NCI-H1092 (cell line): ENCODE measurements at places on chromosomes 7 and 10.

DNA sequence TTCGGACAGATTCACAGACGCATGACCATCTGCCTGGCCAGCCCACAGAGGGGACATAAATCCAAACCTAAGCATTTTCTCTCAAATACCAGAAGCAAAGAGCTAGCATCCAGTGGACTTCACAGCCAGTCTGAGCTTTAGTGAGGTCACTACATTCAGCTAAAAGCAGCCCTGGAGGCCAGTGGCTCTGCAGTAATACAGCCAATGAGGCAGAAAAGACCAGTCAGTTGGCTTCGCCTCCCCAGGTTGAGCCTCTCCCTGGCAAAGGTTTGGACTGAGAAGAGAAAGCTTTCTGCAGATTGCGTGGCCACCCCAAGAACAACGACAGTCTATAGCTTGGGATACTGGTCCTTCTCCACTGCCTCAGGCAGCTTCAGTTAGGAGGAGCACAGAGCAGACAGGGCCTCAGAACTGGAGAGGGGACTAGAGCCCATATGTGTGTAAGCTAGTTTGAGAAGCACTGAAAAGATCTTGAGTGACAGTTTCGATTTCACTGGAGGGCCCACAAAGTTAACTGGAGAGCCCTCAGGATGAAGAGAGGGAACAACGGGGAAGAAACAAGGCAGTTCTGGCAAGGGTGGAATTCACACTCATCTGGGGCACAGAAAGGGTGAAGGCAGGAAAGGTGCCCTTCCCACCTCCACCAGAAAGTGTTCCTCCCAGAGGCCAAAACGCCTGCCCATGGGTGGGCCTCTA lies 3.8 kb downstream of the WDR91 start:
- no peak for DNase-seq

- DNase-seq, result peak; percentile 83
Measured at GRCh38 chr7:48035301-48035966, at the start of gene C7orf57. Gene C7orf57 (plus strand): TSS chr7:48035543. CDS start chr7:48036309, 766 bp downstream.

GRCh38 chr10:21742740-21743412 lies 208.8 kb downstream of the MLLT10 start:
- no peak for DNase-seq

- DNase-seq, result no peak
Measured at GRCh38 chr10:122280156-122280555, 9.1 kb downstream of the BTBD16 start.

GRCh38 chr7:139974179-139974811 lies 88.5 kb downstream of the PARP12 start:
- DNase-seq, result no peak

DNA sequence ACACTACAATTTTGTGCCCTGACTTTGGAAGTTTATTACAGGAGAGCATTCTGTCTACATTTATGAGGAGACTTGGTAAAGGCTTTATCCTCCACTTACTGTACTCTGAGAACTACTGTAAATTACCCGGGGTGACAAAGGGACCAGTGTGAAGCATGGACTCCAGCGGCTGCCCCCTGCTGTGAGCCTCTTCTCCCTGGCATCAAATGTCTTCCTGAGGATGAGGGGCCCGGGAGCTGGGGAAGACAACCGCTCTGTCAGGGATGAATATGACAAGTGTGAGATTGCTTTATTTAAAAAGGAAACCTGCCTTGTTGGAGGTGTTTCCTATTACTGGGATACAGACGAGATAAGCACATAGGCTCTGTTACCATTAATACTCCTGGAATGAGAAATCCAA lies 714.8 kb downstream of the CCSER2 start:
- peak; percentile 6 for DNase-seq

DNA sequence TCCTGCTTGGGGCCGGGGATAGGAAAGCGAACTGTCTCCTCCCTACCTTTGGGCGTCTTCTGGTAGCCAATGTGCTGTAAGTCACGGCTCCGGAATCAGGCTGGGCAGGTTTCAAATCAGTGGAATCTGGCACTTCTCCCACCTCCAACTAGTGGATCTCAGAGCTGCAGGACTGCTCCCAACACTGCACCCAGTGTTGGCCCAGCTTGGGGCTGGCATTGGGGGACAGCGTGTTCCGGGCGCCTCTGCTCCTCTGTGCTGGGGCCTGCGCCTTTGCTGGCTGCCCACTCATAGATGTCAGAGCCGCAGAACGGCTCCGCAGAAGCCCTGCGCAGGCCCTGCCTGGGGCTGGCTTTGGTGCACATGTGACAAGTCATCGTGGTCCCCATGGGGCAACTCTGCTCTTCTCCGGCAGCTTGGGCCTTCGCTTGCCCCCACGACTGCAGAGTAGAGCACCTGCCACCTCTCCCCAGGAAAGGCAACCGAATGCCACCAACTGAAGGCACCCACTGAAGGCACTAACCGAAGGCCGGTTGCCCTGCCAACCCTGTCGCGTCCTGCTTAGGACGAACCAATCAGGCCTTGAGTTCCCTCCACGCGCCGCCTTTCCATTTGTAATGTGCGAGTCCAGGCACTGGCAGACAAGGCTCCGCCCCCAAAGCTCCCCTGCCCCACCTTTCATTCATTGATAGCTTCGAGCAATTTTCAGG lies 85.5 kb upstream of the ABI1 start:
- DNase-seq, result no peak

- no peak for DNase-seq
Measured at GRCh38 chr7:131254211-131254610, 73.5 kb upstream of the MKLN1 start.

- no peak for DNase-seq
Measured at GRCh38 chr10:26391701-26392695, 46.1 kb upstream of the APBB1IP start.

DNA sequence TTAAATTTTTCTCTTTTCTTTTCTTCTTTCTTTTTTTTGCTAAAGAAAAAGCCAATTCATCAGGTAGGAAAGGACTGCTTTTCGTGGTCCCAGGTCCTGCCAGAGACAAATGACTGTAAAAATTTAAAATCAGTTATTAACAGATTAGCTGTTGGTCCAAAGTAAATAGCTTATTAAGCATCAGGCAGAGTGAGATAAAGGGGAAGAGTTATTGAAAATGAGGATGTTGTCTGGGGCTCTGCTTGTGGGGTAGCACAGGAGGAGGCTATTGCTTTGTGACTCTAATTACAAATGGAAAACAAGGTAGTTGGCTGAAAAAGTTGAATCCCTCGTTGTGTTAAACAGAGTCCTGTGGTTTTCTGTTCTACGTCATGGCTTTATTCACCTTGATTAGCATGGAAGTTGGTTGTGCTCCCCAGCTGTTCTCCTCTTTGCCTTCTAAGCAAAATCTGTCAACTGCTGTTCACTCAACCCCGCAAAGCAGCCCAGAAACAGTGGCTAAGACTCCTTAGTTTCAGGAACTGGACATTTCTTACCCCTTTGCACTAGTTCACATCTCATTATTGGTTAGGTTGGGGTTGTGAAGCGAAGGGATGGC lies 128.9 kb downstream of the SNX10 start:
- DNase-seq, result no peak

- no peak for DNase-seq
Measured at GRCh38 chr7:3910054-3910453, 609.0 kb downstream of the SDK1 start.

DNA sequence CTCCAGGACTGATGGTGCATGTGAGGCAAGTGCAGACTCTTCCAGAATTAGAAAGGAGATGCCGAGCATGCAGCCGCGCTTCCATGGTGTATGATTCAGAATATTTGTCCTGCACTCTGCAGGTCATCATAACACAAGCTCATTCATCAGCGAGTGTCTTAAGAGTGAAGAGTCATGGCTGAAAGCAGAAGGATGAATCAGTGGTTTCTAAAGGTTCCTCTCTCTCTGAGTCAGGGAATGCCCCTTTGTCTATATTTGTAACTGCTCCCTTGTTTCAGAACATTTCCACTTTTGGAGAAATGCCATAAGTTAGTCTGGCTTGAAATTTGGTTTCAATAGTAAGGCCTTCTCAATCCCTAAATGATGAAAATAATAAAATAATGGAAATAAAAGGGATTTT lies 52.3 kb downstream of the HECW1 start:
- DNase-seq, result no peak
